Esophagus mucosa (tissue), 1 donor: ENCODE measurements at places on chromosomes 6 and 20.

GRCh38 chr6:167154291-167154690 lies 3.5 kb downstream of the GPR31 start:
- no peak for ATAC-seq

DNA sequence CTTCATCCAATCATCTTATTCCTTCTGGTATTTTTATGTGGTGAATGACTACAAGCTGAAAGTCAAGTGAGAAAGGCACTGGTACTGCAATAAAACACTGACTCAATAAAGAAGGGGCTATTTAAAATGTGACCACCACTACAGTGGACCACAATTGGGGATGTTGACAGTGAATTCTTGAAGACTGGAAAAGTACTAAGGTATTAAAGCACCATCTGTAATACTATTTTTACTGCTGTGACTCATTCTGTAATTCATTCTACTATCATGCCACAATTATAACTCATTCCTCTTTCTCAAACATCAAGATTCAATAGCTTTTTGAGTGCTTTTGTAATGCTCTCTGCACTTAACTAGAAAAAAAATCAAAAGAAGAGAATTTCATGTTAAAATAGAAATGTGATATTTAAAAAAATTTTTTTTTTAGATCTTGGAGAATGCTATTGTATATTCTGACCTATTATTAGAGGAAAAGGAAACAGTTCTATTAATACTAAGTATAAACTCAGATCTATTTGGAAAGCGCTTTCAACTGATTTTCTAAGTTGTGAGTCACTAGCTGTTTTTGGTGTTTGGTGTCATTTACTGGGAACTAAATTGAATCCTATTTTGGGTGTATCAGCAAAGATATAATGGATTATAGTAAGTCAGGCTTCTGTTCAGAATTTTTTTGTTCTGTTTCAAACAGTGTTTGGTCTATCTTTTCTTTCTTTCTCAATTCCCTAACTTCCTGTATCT lies 104.7 kb upstream of the TMEM170B start:
- no peak for ATAC-seq

- ATAC-seq: peak; percentile 31
These were observed at the start of gene CLIC5 for GRCh38 chr6:46015119-46015968. CLIC5 (minus strand) TSS chr6:46015860; CDS start chr6:46015542, 318 bp downstream.

DNA sequence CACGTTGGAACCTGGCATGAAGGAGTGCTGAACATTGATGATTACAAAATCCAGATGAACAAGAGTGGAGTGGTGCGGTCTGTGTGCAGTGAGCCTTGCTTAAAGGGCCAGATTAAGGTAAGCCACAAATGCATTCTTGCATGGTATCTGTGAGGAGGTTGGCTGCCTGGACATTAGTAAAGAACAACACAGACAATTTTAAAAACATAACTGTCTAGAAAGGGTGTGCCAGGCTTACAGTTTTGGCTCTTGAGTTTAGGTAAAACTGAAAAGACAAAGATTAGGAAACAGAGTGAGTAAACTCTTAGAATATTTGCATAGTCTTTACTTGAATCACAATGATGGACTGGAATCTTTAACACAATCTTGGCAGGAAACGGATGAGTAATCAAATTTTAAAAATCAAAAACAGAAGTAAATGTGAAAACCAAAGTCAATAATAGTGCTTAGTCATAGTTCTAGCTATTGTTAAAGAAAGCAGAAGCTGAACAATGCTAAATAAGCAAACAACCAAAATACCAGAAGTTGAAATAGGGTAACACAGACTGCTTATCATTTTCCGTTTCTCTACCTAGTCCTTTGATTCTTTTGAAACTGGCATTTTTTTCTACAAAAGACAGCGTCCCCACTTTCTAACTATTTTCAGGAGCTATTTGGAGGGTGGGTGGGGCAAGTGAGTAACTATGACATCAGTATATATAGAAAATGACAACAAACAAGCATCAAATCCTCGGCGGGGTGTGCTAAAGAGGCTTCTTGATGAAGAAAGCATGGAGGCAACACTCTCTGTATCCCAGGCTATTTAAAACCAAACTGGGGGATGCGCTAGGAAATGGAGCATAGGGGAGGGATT lies 185.8 kb upstream of the RAB32 start:
- ATAC-seq: peak; percentile 83

DNA sequence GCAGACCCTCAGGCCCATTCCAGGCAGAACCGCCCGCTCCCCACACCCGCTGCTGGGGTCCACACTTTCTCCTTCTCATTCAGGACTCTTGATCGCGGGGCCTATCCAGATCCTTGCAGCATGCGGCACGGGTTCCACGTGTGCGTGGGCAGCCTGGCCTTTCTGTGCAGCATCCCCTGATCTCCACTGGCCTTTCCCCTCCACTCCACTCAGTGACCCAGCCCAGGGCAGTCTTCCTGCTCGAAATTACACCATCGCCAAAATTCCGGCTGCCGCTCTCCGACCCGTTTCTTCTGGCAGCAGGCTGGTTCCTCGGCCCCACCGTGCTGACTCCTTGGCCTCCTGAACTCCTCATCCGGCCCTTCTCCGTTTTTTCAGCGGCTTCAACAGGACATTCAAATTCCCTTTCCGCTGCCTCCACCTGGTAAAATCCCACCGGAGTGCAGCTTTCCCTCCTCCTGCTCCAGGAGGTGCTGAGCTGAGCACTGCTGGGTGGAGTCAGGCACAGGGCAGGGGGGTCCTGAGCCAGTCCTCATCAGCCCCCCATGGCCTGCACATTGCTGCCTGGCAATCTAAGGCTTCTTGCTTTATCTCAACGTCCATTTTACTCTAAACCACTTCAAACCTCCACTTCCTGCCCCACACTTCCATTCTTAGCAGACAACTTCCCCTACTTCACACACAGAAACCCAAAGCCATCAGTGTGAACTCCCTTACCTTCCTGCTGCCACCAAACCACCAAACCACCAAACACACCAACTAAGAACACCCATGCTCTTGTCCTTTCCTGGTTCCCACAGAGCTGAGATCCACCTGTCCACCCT lies 9.0 kb downstream of the SFT2D1 start:
- no peak for ATAC-seq

DNA sequence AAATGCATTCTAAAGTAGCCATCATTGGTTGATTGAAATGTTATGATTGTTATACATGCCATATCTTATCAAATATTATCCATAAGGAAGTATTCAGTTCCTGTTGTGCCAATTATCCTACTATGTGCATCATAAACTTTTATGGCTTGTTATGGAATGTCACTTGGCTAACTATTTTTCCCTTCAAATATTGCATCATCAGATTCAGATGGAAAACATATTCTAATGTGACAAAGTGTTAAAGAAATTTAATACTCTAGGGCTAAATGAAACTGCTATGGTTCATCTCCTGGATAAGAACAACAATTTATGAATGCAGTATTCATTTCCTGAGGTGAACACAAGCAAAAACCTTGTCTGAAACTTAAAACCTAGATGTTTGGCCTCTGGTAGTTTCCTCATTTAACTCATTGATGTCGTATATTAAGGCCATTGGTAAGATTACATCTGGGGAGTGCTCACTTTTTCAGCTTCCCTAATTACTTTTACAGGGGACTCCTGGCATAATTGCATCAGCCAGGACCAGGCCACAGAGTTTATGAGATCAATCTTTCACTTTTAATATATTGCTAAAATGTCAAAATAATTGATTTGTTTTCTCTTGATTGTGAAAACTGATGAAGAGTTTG lies 134.9 kb upstream of the CEP162 start:
- no peak for ATAC-seq

DNA sequence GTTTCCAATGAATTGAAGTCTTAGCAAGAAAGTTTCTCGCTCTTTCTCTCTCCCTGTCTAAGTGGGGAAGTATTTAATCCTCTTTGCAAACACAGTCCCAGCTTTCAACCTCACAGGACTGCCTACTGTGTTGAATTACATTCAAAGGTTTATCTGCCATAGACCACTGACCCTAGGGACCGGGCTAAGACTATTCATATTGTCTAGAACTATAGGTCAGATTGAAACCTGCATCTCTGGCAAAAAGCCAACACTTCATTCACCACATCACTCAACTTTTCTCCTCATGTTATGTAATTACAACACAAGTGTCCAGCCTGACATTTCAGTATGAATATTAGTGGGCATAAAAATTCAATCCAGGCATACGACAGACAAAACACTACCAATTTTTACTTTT lies 314.7 kb upstream of the RSPO3 start:
- no peak for ATAC-seq

GRCh38 chr6:170145272-170145592 lies 145.6 kb downstream of the DLL1 start:
- no peak for ATAC-seq

- peak; percentile 71 for ATAC-seq
These were observed 315.2 kb downstream of the TFAP2A start for GRCh38 chr6:10099529-10100140.

DNA sequence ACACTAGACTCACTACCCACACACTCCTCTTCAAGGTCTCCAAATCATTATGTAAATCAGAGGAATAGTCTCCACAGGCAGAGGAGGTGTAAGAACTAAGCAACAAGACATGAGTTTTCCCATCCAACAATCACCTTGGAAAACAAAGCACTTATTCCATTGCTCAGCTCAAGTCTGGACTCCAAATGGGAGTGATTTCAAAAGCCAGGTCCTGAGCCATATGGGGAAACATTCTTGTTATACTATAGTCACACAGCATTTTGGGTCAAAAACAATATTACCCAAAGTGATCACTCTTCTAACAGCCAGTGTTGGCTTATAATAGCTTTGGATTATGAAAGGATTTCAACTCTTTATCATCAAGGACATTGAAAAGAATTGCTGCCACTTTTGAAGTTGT lies 3.6 kb upstream of the PRPH2 start:
- no peak for ATAC-seq

- no peak for ATAC-seq
These were observed 8.5 kb upstream of the MRS2 start for GRCh38 chr6:24394061-24394779.

DNA sequence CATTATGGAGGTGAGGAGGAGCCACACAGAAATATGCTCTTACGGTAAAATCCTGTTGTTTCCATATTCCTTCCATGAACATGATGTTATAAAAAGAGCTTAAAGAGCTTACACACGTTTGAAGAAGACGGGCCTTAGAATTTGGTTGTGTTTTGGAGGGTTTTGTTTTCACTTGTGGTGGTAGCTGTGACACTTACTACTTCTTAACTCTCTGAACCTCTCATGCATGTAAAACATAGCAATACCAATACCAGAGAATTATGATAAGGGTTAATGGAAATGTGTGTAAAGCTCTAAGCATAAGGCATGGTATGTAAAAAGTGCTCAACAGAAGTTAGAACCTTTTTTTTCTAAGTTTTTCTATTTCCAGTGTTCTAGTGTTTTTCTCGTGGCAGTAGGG lies 256.1 kb upstream of the KCNQ5 start:
- ATAC-seq: no peak

GRCh38 chr20:32497589-32498224 lies 87.4 kb downstream of the NOL4L start:
- ATAC-seq: peak; percentile 38

GRCh38 chr20:878511-879307 lies 37.4 kb downstream of the ANGPT4 start:
- ATAC-seq: no peak

GRCh38 chr20:58639182-58640146 lies 11.6 kb upstream of the STX16 start:
- ATAC-seq: no peak

GRCh38 chr20:64036346-64037198 lies 590 bp downstream of the C20orf204 start:
- ATAC-seq: no peak

GRCh38 chr6:104601131-104601651 lies 258.5 kb downstream of the HACE1 start:
- ATAC-seq: no peak

- ATAC-seq: no peak
These were observed 17.5 kb downstream of the ZNF391 start for GRCh38 chr6:27406085-27406484.

DNA sequence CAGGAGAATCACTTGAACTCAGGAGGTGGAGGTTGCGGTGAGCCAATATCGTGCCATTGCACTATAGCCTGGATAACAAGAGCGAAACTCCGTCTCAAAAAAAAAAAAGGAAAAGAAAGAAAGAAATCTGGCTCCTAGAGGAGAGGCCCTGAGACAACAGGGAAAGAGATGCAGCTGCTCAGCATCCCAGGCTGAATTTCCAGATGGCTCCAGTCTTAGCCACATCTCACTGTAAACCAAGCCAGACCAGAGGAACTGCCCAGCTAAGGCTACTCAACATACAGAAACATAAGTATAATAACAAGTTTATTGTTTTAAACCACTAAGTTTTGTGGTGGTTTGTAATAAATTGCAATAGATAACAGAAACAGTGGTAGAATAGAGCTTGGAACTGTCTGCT lies 38.5 kb upstream of the TASP1 start:
- ATAC-seq: no peak

- ATAC-seq: peak; percentile 30
These were observed 666 bp downstream of the TPD52L1 start for GRCh38 chr6:125154118-125154760.

DNA sequence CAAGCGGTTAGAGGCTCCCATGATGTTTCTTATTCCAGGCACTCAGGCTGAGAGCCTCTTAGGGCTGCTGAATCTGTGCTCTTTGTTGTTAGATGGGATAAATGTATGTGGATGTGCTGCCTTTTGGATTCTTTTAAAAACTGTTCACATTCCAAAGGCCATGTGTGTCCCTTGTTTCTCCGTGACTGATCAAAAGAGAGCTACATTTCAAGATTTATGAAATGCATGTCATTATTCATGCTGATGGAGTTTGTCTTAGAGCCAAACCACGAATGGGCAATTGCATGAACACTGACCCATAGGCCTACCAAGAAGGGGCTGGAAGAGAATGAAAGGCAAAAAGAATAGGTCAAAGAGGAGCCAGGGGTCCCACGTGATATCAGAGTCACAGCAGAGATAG lies 104.9 kb upstream of the TSHZ2 start:
- no peak for ATAC-seq

GRCh38 chr6:30570740-30571074 lies 535 bp upstream of the ABCF1 start:
- peak; percentile 17 for ATAC-seq

DNA sequence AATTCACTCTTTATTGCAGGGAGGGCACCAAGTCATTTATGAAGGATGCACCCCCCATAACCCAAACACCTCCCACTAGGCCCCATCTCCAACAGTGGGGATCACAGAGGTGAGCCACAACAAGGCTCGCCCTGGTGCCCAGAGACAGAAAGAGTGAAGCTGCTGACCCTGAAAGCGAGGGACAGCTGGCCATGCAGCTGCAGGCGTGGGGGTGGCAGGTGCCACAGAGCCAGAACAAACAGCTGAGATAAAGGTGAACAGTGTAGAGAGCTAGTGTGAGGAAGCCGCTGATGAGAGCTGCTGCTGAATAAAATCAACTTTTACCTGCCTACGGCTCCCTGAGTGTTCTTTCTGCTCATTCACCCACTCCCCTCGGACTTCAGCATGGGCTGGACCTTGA lies 18.8 kb upstream of the RGS17 start:
- ATAC-seq: no peak

- ATAC-seq: no peak
These were observed 38.5 kb downstream of the ORC3 start for GRCh38 chr6:87628424-87628823.

DNA sequence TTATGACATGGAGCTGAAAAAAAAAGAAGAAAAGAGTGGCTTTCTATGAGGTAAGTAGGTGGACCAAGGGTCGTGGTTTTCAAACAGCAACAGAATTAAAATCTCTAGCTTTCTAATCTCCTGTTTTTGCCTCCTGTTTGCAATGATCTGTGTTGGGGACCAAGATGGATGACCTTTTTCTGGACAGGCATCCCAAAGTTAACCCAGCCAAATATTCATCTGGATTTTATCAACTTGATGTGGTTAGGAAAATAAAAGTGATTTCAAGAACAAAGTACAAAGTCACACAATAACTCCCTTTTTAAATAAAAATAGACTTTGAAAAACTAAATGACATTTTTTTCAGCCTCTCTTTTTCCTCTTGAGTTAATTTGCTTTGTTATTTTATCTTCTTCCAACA lies 282.1 kb upstream of the PRDM1 start:
- no peak for ATAC-seq
